ENCODE measurements at places on chromosomes 11 and 22. TPM values are rescaled to one million over a fixed set of nuclear protein-coding genes. Genes with fewer than 3 reads are reported as not detected.

TIGD3 gene
- 1.6 TPM for polyA plus RNA-seq

ARHGAP20 gene
- 0.79 TPM for polyA plus RNA-seq

GAS2 gene
- polyA plus RNA-seq = 13.3 TPM

CLTCL1 gene
- polyA plus RNA-seq = 3.7 TPM

TRIM48 gene
- polyA plus RNA-seq = not detected

RTN4RL2 gene
- polyA plus RNA-seq = 5.8 TPM

FJX1 gene
- polyA plus RNA-seq = 34.8 TPM

C22orf31 gene
- 0.16 TPM for polyA plus RNA-seq

All from hepatocyte (in vitro differentiated cells).